Psoas muscle (tissue), 8 donors: ENCODE measurements at places on chromosomes 2 and 18. TPM values are rescaled to one million over a fixed set of nuclear protein-coding genes. Genes with fewer than 3 reads are reported as not detected.

Gene DHX57
- total RNA-seq, result 11.6 TPM

Gene ZNF2
- 2.4 TPM for total RNA-seq

Gene DSG2
- 1.6 TPM for total RNA-seq

DNA sequence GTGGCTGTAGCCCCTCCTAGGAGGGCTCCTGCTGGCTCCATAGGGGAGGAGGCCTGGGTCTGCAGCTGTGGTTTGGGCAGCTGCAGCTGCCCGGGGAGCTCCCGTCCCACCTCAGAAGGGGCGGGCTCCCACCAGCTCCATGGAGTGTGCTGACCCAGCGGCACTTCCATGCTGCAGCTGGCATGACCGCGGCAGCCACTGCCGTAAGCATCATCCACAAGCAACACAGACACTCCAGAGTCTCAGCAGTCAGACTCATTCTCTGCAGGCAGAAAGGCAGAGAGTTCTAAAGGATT lies 660.1 kb upstream of the RAB6C start:
- no peak overlapping the region for H3K27ac ChIP-seq
- H3K36me3 ChIP-seq, result no peaks in the 10 kb centered on the region
- H3K27me3 ChIP-seq, result no peaks in the 10 kb centered on the region
- no peaks in the 10 kb centered on the region for H3K4me1 ChIP-seq
- DNase-seq, result no peak

Gene UGT1A3
- not detected for total RNA-seq

Gene C1QL2
- not detected for total RNA-seq

DNA sequence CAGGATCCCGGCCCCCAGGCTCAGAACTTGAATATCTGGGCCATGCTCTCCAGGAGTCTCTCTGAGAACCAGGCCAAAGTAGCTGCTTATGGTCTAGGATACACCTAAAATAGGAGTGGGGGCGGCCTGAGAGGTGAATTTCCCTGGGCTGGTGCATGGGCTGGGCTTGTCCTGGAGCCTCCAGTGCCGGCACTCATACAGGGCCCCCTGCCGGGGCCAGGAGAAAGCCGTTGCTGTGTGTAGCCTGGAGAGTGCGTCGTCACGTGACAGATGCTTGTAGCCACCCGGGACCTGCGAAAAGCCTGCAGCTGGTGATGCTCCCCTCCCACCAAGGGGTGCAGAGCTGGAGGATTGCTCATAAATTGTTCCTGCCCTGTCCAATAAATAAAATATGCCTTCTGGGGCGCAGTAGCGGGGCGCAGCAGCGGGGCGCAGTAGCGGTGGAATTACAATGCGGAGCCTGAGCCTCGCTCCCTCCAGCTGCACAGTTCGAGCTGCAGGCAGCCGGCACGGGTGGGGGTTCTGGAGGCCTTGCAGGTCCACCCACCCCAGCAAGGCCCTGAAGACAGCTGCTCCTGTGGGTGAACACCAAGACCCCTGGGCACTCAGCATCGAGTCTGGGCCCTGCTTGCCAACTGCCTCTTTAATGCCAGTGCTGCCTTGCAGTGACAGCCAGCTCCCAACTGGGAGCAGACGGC lies 289.9 kb downstream of the NDUFA10 start:
- no peaks in the 10 kb centered on the region for H3K36me3 ChIP-seq
- no peak overlapping the region for H3K4me3 ChIP-seq
- no peak for DNase-seq
- H3K4me1 ChIP-seq, result no peaks in the 10 kb centered on the region
- no peaks in the 10 kb centered on the region for H3K27me3 ChIP-seq
- no peak overlapping the region for H3K27ac ChIP-seq

- H3K4me3 ChIP-seq, result no peak overlapping the region
- no peaks in the 10 kb centered on the region for H3K4me1 ChIP-seq
- no peak overlapping the region for H3K27ac ChIP-seq
- DNase-seq, result no peak
- H3K27me3 ChIP-seq, result no peaks in the 10 kb centered on the region
Observed at GRCh38 chr18:39058386-39059000, 1492.9 kb upstream of the CELF4 start.

DNA sequence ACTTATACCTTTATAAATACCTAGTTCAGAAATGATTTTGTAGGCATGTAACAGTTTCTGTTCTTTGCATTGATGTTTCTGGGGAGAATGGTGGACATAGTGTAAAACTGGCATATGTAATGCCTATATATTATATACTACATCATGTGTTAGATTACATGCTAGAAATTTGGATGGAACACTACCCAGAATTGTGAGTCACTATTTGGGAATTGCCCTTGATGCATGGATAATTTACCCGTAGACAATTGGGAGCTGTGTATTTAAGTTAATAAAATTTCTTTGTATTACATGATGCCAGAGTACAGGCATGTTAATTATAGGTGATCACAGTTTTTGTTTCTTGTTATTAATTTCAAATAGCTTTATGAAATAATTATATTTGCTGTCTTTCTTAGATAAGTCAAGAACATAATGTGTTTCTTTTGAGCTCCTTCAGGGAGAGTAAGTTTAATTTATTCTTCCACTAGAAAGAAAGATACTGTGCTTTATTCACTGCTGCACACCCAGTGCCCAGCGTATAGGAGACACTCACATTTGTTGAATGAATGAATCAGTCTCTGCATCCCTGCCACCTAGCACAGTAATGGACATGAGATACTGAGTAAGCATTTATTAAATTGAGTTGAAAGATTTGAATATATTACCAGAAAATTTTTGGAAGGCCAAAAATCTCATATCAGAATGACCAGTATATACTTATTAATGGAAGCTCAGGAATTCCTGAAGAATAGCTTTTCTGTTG lies 16.9 kb downstream of the ACSL3 start:
- H3K4me1 ChIP-seq, result peaks cover 70% of the 10 kb centered on the region
- DNase-seq, result no peak
- no peaks in the 10 kb centered on the region for H3K27me3 ChIP-seq

Gene RNF152
- total RNA-seq, result 2.5 TPM

Gene MC4R
- total RNA-seq, result not detected

DNA sequence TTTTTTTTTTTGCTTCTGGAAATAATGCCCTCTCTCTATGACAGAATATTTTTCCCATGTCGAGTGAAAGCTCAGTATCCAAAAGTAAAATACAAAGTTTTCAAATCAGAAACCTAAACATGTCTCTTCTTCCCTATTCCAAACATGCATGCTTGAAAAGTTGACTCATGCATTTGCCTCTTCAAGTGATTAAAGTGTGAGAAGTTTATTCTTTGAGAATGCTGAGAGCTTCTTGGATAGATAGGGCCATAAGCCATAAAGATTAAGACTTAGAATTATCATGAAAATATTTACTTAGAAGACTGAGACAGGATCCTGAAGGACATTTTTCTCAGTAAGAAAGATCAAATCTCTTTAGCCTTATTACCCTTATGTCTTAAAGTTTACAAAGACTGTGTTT lies 98.6 kb upstream of the EPB41L5 start:
- no peaks in the 10 kb centered on the region for H3K27me3 ChIP-seq
- H3K27ac ChIP-seq, result no peak overlapping the region
- no peak overlapping the region for H3K4me3 ChIP-seq
- no peak for DNase-seq

DNA sequence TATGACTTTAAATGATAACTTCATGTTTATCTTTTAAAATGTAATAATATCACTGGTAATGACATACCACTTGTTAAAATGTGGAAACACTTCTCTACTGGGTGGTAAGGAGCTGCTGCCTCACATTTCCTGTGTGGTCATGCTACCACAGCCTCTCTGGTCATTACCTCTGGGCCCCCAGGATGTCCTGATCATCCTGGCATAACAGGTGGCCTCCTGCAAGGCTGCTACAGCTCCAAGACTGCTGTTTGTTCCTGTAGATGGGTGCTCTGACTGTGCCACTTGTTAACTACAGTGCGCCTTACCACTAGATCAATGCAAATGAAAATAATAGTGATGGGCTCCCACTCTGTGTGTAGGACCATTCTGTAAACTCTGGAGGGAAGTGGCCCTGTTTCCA lies 500.2 kb upstream of the SPRED2 start:
- DNase-seq, result no peak
- H3K27me3 ChIP-seq, result no peaks in the 10 kb centered on the region
- H3K4me1 ChIP-seq, result no peaks in the 10 kb centered on the region
- no peak overlapping the region for H3K4me3 ChIP-seq
- no peak overlapping the region for H3K27ac ChIP-seq

- H3K36me3 ChIP-seq, result no peaks in the 10 kb centered on the region
- H3K27me3 ChIP-seq, result no peaks in the 10 kb centered on the region
- H3K4me1 ChIP-seq, result no peaks in the 10 kb centered on the region
Observed at GRCh38 chr2:124542932-124543640, 518.0 kb downstream of the CNTNAP5 start.

Gene MYO7B
- total RNA-seq, result 0.28 TPM

Gene DSC3
- total RNA-seq, result 0.06 TPM

- H3K4me3 ChIP-seq, result no peak overlapping the region
- H3K27ac ChIP-seq, result no peak overlapping the region
- no peaks in the 10 kb centered on the region for H3K27me3 ChIP-seq
- no peak for DNase-seq
- no peaks in the 10 kb centered on the region for H3K36me3 ChIP-seq
Observed at GRCh38 chr2:105784589-105784988, 39.9 kb downstream of the NCK2 start.

DNA sequence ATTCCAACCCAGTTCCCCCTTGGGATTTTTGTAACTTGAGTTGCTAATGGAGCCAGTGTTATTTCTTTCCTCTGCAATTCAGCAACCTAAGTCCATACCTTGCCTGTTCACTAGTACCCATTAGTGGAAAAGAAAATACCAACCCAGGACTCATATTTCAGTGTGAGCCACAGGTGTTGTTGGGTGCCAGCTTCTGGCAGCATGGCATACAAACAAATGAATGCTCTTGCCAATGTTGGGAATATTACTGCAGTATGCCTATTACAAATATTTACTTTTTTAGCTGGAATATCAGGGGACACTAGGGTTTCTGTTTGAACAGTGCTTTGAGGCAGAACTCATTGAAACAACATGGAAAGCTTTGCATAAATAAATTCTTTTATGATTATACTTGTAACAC lies 130.2 kb downstream of the NCKAP5 start:
- H3K27me3 ChIP-seq, result no peaks in the 10 kb centered on the region
- H3K36me3 ChIP-seq, result no peaks in the 10 kb centered on the region
